ENCODE measurements at places on chromosomes 13 and 19.
A peak's percentile ranks its signal among the peaks of the same experiment; 100 is the strongest.

DNA sequence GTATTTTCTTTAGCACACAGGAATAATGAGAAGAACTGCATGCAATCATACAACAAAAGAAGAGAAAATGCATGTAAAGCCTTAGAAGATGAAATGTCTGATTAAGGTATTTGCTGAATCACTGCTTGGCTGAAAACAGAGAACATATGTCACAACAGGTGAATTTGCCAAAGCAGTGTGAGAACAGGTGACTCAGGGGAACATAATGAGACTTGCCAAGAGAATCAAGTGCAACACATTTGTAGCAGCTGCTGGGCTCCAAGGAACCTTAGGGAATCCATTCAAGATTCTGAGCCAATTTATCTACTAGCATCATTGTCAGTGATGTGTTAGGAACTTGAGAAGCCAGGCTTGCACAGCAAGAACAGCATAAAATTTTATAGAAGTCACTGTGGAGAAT is 273.1 kb downstream of the PCDH20 start:
- DNase-seq = no peak

GRCh38 chr13:97834250-97834649 is 119.2 kb upstream of the IPO5 start:
- no peak for DNase-seq

DNA sequence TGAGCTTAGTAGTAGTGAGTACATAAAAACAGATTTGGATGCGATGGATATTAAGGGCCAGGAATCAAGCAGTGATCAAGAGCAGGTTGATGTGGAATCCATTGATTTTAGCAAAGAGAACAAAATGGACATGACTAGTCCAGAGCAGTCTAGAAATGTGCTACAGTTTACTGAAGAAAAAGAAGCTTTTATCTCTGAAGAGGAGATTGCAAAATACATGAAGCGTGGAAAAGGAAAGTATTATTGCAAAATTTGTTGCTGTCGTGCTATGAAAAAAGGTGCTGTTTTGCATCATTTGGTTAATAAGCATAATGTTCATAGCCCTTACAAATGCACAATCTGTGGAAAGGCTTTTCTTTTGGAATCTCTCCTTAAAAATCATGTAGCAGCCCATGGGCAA is 11.4 kb downstream of the CHAMP1 start:
- DNase-seq = no peak

DNA sequence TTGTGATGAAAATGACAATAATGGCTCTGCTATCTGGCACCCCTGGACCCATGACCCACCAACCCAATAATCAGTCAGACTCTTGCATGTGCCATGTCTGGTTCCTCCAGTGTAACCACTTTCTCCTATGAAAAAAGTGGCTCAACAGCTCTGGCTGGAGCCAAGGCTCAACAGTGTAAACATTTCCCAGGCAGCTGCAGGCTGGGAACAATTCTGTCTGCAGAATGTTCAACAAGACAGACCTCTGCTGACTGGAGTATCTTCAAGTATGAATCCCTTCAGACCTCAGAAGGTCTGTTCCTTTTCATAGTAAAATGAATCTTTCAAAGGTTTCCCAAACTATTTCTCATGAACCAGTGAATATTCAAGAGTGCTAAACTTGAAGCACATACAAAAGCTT is 410.1 kb upstream of the HTR2A start:
- no peak for DNase-seq

DNA sequence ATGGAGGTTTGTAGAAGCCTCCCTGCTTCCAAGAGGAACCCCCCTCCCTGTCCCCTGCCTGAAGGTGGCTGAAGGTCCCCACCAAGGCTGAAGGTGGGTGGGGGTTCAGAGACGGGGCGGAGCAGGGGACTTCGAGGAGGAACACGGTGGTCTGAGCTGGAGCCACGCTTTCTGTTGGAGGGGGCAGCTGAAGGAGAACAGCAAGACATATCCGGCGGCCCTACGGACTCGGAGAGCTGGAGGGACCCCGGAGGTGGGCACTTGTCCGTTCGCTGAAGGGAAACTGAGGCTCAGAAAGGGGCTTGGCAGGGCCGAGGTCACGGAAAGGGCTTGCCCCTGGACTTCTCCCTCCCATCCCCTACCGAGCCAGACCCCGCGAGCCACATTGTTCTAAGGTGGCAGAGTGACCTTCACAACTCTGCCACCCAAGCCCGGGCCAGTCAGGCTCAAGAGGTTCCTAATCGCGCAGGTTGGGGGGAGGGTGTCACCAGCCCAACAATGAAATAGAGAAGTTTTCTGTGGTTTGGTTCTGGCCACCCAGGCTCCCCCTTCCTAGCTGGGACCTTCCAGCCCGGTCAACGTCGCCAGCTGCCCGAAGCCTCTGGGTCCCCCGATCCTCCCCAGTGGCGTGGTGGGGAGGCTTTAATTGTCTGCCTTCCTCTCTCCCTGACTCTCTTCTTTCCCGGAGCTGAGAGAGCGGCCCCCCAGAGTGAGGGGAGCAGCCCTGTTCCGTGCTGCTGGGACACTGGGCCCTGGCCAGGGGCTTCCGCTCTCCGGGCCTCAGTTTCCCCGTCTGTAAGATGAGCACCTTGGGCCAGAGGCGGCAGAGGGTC is 15.5 kb upstream of the KCNN1 start:
- no peak for DNase-seq

DNA sequence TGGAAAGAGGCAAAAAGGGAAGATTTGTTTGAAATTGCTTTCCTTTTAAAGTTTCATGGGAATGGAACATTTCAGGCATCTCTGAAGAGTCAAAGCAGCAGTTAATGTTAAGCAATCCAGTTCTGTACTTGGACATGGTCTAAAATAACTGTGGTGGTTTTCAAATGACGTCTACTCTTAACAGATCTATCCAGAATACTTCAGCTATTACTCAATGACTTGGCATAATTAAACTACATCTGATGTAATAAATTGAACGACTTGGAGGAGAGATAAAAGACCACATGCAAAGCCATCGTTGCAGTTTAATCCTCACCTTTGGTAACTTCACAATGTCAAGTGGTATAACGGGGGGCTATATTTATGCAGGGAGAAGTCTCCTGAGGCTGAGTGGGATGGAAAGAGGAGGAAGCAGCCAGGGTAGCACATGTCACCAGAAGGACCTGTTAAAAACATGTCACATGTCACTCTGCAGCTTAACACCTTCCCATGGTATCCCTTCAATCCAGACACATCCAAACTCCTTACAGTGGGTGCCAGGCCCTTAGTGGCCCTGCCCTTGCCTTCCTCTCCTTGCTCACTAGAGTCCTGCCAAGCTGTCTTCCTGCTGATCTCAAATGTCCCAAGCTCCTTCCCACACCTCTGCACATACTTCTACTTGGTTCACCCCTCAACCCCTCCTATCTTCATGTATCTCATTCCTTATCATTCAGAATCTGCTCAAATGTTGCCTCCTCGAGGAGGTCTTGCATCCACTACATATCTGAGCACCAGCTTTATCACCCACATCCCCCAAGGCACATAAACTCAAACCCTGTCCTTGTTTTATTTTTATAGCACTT is 327.8 kb downstream of the SUCLA2 start:
- DNase-seq = no peak

DNA sequence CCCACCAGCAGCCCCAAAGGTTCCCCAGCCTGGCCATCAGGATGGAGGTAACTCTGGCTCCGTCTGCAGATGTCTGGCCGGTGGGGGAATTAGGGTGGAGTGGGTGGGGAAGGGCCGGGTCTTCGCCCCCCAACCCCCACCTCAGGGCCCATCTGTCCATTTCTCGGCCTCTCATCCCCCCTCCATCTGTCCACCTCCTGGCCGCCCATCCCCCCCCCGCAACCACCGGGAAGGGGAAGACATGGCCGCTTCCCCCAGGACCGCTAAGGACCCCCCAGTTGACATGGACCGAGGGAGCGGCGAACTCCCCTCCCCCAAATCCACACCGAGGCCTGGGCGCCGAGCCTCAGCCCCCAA is 793 bp downstream of the LRFN1 start:
- DNase-seq = no peak

DNA sequence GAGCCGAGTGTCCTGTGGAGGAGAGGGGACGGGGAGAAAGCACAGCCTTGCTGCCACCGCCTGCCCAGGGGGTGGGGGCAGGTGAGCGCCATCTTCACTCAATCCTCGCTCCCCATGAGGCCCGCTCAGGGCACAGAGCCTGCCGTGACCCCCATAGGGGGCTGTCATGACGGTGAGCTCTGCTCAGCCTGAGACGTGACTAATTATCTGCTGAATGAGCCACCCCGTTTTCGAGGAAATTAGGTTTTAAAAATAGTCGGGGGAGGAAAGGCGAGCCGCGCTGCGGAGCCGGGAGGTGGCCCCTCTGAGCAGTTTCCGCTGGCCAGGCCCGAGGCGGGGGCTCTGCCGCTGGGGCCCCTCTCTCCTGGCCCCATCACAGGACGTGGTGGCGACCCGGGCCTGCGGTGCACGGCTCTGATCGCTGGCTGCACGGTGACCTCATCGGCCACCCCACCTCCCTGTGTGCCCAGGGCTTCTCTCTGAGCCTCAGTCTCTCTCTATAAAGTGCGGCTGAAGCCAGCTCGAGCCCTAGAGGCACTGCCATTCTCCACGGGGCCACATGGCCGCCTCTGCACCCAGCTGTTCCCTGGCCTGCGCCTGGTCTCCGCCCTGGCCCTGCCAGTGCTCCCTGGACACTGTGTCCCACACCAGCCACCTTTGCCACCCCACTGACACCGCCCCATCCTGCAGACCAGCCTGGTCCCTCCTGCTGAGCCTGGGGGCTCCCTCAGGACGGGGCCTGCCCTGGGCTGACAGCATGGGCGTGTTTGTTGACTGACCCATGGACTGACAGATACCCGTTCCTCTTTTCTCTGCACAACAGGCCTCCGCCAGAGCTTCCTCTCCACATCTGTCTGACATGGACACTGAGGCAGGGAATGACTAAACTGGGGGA is 28.3 kb downstream of the PIP5K1C start:
- no peak for DNase-seq

DNA sequence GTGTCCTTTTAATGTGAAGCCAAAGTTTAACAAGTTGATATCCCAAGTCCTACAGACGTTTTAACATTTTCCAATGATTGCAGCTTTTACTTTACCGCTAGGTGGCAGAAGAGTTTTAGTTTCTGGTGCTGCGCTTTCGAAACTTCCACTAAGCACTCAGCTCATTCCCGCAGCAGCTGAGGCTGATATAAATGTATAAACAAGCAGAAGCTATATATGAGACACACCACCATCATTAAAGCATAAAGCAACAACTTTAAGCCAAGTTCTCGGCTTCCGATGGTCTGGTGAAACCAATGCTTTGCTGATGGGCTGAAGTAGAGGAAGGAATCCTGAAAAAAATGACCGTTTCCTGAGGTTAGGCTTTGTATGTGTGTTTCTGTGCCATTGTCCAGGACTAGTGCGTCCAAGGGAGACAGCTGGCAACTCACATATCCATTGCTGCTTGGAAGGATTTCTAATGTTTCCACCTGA is 753.9 kb downstream of the OLFM4 start:
- DNase-seq = no peak

DNA sequence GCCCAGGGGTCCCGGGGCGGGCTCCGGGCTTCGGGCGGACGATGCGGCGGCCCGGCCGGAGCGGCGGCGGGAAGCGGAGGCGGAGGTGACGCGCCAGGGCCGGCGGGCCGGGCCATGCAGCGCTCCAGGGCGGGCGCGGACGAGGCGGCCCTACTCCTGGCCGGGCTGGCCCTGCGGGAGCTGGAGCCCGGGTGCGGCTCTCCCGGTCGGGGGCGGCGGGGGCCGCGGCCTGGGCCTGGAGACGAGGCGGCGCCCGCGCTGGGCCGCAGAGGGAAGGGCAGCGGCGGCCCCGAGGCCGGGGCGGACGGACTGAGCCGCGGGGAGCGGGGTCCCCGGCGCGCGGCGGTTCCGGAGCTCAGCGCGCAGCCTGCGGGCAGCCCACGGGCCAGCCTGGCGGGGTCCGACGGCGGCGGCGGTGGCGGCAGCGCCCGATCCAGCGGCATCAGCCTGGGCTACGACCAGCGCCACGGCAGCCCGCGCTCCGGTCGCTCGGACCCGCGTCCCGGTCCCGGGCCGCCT is 362 bp downstream of the WTIP start:
- no peak for DNase-seq

- DNase-seq = peak; percentile 46
Measured at GRCh38 chr19:19034204-19034624, 811 bp downstream of the ARMC6 start.

- no peak for DNase-seq
Measured at GRCh38 chr13:61927648-61928047, 512.0 kb upstream of the PCDH20 start.

DNA sequence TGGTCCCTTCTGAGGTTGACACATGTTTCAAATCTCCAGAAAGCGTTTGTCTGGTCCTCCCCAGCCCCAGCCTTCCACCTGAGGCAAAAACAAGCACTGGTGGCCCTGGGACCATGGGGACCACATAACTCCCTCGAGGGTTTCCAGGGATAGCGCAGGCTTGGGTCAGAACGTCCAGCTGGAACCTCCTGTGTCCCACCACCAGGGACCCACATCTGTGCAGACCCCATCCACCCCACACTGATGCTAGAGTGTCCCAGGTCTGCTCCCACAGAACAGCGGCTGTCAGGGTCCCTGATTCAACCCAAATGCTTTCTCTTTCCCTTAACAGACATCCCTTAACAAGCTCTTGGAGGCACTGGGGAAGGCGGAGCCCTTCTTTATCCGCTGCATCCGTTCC is 29.6 kb upstream of the USE1 start:
- no peak for DNase-seq

- DNase-seq = no peak
Measured at GRCh38 chr19:19338082-19338481, 17.5 kb downstream of the MAU2 start.

- no peak for DNase-seq
Measured at GRCh38 chr19:12891553-12892021, 627 bp downstream of the GCDH start.

DNA sequence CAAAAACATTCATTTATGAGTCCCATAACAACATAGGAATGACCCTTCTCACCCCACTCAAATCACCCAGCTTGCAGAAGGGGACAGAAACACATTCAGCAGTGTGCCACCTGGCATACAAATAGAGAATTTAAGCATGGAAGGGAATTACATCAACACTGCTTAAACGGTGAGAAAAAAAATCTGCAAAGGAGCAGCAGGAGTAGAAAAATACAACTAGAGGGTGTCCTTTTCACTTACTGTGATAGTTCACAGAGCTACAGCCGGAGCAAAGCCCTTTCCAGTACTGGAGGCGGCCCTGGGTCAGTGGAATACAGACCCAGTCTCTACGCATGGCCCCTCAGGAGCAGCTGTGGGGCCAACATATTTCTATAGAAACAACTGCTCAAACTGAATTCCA is 764.3 kb upstream of the ARGLU1 start:
- DNase-seq = no peak

GRCh38 chr19:16444269-16444600 is 27.5 kb downstream of the EPS15L1 start:
- no peak for DNase-seq

GRCh38 chr13:34048652-34049051 is 230.7 kb downstream of the RFC3 start:
- no peak for DNase-seq

DNA sequence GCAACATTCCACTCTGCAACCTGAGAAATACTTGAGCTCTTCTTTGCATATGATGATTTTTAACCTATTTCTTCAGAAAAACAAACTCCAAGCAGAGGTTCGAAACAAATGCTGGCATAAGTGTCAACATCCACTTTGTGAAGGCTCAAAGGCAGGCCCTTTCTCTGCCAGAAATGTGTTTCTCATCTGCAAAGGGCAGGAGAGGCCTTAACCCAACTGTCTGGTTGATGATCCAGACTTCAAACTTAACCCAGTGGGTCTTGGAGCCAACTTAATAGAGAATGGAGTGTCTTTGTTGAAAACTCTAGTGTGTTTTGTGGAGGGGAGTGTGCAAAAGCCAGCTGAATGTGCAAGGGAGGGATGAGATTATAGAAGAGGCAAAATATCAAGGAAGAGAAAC is 28.3 kb upstream of the ZNF507 start:
- no peak for DNase-seq
